Stimulated activated CD4-positive, alpha-beta T cell treated with anti-CD3 and anti-CD28 coated beads, Interleukin-12 subunit alpha, Interleukin-12 subunit beta, amount 100 ng/mL, for 24 hours (primary cell): ENCODE measurements at places on chromosomes 7 and 10.

- no peak for DNase-seq
Observed at GRCh38 chr10:57338823-57339558, 928.7 kb downstream of the IPMK start.

GRCh38 chr10:46171661-46172060 lies 115.1 kb upstream of the ANTXRL start:
- DNase-seq, result no peak

DNA sequence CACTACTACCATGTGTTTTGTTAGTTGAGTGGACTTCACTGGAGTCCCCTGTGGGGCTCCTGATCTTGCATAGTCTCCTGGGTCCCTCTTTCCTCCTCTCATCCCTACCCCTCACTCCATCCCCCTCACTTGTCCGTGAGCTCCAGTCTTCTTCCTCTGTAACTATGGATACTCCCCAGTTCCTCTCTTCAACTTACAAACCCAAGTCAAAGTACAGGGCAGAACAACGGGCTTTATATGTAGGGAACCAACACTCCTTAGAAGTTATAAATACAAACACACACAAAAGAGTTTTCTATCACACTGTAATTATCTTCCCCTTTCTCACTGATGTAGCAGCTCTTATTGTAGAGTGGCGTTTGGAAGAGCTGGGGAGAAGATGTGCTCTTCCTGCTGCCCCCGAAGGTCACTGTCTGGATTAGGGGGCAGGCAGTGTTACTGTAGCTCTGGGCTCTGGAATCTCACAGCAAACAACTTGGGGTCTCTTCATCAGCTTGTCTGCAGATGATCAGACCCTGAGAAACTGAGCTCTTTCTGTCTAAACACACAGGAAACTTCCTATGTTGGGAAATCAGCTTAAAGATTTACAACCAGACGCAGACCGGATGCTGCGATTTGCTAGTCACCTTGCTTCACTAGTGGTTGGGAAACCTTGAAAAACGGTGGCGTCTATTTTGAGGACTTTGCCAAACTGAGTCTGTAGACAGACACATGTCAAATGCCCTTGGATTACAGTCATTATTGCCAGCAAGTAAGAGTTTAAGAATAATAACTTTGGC lies 13.6 kb downstream of the SNX10 start:
- DNase-seq, result no peak

DNA sequence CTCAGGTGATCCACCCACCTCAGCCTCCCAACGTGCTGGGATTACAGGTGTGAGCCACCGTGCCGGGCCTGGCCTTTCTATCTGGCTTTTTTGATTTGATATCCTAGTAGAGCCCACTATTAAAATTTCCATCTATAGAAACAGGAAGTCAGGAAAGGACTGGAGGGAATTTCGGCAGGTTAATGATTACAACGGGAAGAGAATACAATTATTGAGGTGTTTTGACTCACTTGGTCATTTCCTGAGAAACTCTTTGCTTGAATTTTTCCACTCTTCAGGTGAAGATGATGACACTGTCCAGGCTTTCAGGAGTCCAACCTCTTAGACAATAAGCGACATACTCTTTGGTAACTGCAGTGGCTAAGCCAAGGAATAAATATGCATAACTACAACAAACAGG lies 1.1 kb upstream of the MKLN1 start:
- DNase-seq, result no peak

DNA sequence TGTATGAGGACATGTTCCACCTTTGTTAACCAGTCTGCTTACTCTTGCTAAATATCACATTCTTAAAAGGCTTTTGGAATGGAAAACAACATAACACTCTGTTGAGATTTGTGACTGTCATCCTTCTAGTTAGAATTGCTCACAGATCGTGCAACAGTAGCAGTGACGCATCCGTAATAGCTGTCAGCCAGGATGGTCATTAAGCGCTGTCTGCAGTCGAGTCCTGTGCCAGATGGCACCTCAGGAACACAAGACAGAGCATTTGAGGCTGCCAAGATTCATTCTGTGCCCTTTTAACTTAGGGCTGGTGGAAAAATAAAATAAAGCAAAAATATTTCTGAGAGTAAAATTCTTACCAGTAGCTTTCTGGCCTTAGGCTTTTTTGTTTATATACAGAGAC lies 348.6 kb downstream of the ANKRD7 start:
- no peak for DNase-seq

- no peak for DNase-seq
Observed at GRCh38 chr7:112184455-112184854, 21.7 kb downstream of the DOCK4 start.

- DNase-seq, result no peak
Observed at GRCh38 chr10:26528715-26529393, 90.7 kb downstream of the APBB1IP start.

DNA sequence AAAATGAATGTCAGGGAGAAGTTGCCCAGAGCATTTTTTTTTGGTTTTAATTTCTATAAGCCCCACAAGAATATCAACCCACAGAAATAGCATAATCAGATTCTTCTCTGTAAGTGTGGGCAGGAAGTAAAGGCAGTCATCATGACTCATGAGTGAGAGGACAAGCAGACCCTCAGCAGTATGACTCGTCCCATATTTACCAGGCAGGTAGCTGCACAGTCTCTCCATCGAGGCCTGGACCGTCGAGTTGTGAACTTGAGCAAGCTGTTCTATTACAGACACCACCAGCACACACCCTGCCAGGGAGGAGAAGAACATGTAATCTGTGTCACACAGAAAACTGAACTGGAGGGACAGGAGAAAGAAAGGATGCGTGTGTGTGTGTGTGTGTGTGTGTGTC lies 37.8 kb downstream of the AOAH start:
- DNase-seq, result peak; percentile 44

DNA sequence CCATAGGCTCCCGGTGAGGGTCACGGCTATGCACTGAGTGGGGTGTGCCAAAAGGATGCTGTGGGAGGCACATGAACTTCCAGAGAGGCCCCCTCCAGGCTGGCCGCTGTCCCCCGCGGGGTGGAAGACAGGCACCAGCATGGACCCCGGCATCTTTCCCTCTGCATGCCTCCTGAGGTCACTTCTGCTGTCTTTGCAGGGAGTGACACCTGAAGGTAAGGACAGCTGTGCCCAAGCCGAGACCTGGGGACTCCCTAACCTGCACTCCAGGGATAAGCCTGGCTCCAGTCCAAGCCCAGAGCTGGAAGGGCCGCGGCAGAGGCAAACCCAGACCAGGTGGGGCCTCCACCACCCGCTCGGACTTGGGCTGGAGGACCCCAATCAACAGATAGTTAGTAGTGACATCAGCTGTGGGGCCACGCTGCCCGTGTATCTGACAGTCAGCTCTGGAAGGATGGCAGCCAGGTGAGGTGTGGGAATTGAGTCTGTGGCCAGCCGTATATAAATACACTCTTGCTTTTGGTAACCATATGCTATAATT lies 340.7 kb upstream of the MKI67 start:
- no peak for DNase-seq

DNA sequence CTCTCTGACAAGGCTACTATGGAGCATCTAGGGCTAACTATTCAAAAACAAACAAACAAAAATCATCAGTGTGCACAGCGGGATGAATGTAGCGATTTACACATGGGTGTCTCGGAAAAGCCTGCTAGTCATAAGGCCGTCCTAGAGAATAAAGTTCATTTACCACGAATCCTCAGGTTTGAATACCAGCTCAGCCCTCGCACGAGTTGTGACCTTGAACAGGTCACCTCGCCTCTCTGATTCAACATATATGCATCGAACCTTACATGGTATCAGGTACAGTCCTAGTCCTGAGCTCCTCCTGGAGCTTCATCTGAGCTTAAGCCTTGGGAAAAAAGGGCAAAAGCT lies 572 bp downstream of the ATP5MF start:
- DNase-seq, result no peak

- no peak for DNase-seq
Observed at GRCh38 chr7:5693529-5693928, 87.9 kb downstream of the RNF216 start.

DNA sequence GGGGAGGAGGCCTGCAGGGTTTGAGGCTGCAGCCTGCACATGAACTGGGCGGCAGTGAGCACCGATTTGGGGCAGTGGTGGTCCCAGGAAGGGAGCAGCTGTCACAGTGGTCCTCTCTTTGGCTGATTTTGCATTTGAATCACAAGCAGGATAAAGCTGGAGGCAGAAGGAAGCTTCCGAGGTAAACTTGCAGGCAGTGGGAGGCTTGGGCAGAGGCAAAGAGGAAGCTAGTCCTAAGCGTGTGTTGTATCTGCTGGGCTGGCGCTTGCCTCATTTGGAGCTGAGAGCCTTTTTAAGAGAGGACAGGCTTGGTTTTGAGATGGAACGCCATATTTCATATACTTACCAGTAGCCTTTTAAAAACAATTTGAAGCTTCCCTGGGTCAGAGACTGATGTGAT lies 177.2 kb upstream of the PODXL start:
- DNase-seq, result no peak

- no peak for DNase-seq
Observed at GRCh38 chr7:151692721-151693120, 173.0 kb upstream of the RHEB start.

GRCh38 chr7:1671594-1672451 lies 1.7 kb downstream of the ELFN1 start:
- DNase-seq, result no peak

DNA sequence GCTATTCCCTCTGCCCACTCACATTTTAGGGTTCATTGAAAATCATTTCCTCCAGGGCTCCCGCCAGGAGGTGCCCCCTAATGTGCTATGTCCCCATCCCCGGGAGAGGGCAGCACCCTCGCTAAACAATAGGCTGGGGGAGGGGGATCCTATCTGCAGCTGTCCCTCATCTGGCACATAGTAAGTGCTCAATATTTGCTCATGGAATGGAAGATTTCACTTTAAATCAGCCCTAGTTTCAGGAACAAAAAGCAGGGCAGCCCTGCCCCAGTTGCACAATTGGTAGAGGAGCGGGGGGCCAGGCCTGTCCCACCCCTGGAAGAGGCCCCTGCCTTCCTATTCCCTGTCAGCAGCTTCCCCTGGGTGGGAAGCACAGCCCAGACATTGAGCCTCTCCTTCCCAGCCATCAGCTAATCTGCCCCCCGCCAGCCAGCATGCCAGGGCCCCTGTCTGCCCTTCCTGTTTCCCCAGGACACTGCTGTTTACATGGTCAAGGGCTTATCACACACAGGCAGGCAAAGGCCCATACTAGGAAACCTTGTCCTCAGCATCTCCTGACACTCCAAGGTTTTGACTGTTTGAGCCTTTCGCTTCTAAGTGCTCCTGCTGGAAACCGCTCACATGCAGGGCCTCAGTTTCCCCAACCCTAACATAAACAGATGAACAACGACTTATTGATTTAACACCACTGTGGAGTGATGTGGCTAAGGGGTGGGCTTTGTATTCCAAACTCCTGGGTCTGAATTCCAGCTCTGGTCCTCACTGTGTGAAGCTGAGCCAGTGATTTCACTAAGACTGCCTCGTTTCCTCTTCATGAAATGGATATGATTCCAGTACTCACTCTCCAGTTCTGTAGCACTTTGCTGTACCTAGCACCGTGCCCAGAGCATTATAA lies 130.7 kb upstream of the ZMIZ1 start:
- no peak for DNase-seq

DNA sequence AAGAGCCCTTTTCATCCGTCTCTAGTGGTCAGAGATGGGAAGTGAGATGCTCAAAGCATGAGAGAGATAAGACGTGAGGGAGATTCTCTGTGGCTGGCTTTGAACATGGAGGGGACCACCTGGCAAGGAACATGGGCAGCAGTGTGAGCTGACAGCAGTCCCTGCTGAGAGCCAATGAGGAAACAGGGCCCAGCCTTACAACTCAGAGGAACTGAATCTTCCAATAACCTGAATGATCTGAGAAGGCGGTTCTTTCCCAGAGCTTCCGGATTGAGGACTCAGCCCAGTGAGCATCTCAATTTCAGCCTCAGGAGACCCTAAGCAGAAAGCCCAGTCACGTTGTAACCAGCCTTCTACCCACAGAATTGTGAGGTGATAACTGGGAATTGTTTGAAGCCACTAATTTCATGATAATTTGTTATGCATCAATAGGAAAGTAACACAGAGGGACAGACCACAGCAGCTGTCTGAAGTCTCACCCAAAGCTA lies 33.9 kb upstream of the IKZF1 start:
- DNase-seq, result no peak

GRCh38 chr7:151818674-151819519 lies 58.0 kb downstream of the PRKAG2 start:
- no peak for DNase-seq

DNA sequence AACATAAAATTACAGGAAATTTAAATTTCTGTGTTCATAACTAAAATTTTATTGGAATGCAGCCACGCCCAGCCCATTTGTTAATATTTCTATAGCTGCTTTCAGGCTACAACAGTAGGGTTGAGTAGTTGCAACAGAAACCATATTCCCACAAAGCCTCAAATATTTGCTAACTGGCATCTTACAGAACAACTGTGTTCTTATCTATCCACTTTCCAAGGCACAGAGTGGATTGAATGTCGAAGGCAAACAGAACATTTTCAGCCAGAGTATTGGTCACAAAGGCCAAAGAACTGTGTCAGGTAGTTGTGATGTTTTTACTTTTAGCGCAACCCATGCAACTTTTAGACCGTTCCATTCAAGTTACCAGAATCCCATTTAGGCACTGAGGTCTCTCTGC lies 51.1 kb upstream of the OPN4 start:
- DNase-seq, result no peak

GRCh38 chr7:24477398-24478136 lies 95.7 kb upstream of the PALS2 start:
- no peak for DNase-seq

- DNase-seq, result no peak
Observed at GRCh38 chr10:90860790-90861189, 3.0 kb upstream of the HTR7 start.
